ENCODE measurements at places on chromosomes 13 and 19. TPM values are rescaled to one million over a fixed set of nuclear protein-coding genes. Genes with fewer than 3 reads are reported as not detected.

The ADM5 gene
- 5.6 TPM for total RNA-seq

The CEACAM7 gene
- total RNA-seq = not detected

The ZNF790 gene
- 8.0 TPM for total RNA-seq

The ZDHHC20 gene
- 44.1 TPM for total RNA-seq

DNA sequence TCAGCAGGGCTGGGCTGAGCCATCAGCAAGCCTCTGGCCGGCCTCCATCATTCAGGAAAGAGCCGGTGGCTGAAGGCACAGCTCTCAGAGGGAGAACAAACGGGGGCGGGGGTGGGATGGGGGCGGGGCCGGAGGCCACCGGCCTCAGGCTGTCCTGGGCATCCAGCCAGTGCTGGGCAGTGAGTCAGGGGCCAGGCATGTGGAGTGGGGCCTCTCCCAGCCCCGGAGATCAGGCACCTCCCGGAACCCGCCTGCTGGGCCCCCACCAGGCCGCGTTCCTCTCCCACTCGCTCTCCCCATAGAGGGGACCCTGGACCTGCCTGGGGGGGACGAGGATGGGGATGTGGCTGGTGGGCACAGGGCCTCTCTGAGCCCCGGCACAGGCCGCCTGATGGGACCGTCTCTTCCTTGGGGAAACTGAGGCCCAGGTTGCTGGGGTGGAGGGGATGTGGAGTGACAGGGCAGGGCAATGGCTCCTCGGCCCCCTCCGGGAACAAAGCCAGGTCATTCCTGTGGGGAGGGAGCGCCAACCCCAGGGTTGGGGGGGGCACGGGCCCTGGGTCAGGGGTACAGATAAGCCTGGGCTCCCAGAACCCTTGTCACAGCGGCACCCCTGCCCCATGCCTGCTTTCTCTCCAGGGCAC lies 12.9 kb downstream of the SPC24 start:
- DNase-seq = no peak

DNA sequence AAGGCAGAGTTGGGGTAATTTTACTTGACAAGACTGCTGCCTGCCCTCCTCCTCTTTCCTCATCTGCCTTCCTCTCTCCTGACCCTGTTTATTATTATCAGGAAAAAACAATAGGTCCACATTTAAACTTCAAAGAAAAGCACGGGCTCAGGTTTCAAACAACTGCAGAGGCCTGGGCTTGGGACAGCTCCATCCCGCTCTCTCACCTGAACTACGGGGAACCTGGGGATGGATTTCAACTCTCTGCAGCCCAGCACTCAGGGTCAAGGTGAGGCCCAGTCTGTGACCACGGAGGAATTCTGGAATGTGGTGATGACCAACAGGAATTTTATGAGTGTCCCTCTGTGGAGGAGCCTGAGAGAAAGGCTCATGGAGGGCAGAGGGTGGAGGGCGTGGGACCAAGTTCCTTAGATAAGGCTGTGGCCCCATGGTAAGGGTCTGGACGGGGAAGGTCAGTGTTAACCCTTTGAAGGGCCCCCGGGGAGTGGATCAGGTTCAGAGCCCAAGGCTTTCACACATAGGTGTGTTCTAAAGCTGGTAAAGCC lies 220.8 kb upstream of the MAB21L1 start:
- DNase-seq = no peak

DNA sequence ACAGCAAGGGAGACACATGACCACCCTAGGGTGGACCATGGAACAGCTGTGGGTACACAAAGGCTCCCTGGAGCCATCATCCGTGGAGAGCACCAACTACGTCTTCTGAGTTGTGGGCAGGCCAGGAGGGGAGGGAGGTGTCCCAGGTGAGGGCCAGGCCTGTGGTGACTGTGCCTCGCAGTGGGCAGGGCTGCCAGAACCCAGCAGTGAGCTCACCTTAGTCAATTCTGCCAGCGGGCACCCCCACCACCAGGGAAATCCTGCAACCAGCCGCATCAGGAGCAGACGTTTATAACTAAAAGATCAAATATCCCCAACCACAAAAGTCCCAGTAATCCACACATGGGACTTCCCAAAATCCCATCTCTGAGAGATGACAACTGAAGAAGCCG lies 19.6 kb downstream of the ELL start:
- no peak for DNase-seq

- DNase-seq = no peak
Observed at GRCh38 chr19:7869453-7869909, 4.7 kb downstream of the PRR36 start.

DNA sequence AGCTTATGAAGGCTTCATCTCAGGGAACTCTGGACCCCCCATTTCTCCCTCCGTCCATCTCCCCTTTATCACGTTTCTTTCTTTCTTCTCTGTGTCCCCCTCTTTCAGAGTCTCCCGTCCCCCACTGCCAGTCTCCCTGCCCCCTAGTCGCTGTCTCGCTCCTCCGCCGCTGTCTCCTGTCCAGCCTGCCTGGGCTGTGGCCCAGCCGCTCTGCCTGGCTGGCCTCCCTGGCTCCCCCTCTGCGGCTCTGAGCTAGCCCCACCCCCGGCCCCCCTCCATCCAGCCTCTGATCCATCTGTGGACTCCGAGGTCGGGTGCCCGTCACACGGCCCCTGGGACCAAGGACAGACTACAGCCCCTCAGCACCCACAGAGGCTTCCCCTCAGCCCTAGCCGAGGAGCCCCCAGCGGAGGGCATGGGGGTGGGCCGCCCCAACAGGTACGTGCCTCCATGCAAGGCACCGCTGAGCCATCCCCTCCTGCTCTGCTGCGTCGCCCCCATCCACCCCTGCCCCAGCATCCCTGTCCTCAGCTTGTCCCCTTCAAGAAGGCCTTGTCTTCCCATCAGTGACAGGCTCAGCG lies 1.1 kb upstream of the KCNJ14 start:
- no peak for DNase-seq

GRCh38 chr13:42625611-42626010 lies 51.7 kb downstream of the TNFSF11 start:
- DNase-seq = no peak

DNA sequence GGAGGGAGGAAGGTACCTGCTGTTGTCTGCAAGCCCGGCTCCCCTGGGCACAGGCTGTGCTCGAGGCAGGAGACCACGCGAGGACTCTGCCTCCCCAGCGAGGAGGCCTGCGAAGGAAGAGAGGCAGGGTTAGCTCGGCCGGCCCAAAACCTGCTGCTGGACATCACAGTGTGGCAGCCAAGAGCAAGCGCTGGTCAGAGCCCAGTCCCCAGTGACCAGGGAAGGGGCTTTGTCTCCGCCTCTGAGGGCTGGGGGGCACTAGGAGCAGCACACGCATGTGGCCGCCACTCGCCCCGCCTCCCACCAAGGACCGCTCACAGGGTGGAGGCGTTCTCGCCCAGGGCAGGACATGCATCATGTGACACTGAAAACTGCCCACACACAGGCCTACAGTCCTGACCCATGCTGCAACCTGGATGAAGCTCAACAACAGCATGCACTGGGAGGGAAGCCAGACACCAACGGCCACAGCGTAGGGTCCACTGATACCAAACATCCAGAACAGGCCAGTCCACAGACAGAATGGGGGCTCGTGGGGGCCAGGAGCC lies 8.5 kb downstream of the MIER2 start:
- no peak for DNase-seq

GRCh38 chr19:1949304-1950101 lies 8.5 kb downstream of the CSNK1G2 start:
- no peak for DNase-seq

DNA sequence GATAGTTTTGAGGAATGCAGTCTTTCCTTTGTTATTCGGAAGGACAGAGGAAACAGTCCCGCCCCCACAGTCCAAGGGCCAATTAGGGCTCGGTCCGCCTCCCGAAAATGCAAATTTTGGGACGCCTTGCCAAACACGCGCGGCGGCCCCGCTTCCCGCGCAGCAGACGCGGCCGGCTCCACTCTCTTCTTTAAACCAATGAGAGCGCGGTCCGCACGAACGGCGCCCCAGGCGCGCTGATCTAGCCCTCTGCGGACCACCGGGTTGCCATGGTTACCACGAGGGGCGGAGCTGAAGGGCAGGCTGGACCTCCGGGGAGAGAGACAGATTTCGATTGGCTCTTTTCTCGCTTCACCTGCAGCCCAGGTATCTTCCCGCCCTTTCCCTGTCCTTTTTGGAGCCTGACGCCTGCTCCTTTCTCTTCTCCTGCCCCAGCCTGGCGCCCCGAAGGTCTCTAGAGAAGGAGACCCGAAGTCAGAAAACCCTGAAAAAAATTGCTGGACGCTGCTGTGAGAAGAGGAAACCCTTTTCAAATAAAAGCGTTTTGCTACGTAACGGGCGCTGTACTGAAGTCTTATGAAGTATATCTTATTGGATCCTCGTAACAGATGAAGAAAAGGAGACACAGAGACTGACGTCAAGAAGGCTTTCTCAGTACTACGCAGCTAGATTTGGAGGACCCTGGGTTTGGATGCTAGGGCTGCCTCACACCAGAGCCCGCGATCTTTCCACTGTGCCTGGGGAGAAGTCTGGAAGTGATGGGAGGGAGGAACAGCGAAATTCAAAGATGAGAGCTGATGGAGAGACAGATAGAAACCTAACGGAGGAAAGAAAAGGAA lies 2.0 kb downstream of the PTH2 start:
- peak; percentile 64 for DNase-seq

GRCh38 chr13:48006396-48006795 lies 5.3 kb upstream of the SUCLA2 start:
- DNase-seq = no peak
